ENCODE measurements at places on chromosomes 5 and 9.

DNA sequence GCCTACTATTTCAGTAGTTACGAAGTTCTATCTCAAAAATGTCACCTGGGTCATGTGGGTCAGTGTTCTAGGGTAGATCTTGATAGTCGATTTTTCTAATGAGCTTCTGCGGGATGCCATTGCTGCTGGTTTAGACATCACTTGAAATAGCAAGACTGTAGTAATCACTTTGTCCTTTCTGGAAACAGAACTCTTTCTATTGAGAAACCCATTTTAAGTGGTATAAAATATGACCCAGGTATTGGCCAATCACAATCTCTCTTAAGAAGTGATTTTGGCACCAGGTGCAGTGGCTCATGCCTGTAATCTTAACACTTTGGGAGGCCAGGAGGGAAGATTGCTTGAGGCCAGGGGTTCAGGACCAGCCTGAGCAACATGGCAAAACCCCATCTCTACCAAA, 17.6 kb downstream of the ARRDC3 start:
- DNase-seq = no peak

DNA sequence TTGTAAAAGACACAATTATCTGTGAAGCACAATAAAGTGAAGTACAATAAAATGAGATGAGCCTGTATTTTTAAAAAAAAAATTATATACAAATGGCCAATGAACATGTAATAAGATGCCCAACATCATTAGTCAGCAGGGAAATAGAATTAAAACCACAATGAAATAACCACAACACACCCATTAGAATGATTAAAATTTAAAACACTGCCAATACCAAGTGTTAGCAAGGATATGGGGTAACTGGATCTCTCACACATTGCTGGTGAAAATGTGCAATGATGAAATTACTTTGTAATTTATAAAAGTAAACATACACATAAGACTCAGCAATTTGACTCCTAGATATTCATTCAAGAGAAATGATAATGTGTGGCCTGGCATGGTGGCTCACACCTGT, 62.8 kb downstream of the SHOC1 start:
- DNase-seq = no peak

DNA sequence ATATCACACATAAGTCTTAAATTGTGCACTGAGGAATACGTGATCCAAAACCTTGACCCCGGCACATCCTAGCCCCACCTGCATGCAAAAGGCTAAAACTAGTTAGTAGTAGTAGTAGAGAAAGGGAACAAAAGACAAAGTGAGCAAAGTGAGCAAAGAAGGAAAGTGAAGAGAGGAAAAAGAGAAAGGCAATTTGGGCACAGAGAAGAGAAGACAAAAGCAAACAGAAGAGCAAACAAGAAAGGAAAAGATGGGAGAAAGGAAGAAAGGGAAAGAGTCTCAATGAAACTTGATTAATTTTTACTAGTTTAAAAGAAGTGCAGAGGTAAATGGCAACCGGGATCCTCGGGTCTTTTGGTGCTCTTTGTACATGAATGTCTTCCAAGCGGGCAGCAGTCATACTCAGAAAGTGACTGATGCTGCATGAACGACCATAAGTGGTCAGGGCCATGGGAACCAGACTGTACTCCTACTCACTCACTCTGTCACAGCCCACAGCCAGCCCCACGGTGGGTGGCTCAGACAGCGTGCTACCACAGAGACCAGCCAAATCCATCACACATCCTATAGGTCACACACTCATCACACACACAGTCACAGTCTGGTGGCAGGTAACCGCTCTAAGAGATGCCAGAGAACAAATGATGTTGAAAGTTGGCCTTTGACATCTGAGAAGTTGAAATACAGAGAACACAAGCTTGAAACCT, 203.9 kb downstream of the FBN2 start:
- DNase-seq = no peak

DNA sequence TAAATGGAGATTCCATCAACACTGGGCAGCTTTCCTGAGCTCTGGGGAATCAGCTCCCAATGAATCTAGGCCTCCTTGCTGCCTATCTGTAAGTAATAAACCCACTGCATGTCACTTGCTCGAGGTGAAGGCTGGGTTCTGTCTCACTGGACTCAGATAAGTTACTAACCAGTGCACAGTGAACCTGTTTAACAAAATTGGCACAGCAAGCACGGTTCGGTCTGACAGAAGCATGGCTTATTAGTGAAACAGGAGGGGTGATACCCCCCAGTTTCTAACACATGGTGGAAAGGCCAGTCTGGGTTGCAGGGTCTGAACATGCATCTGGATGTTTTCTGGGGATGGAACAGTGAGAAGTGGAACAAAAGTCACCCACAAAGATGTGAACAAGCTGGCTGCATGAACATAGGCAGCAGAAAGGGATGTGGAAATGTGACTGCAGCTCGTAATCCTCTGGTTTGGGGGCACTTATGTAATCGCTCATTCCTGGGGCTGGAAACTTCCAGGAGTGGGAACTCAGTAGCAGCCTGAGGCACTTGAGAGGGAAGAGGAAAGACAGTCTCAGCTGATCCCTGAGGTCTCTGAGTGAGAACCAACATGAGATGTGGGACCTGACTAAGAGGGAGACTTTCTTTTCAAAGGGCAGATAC, 37.7 kb downstream of the UGT3A2 start:
- no peak for DNase-seq

DNA sequence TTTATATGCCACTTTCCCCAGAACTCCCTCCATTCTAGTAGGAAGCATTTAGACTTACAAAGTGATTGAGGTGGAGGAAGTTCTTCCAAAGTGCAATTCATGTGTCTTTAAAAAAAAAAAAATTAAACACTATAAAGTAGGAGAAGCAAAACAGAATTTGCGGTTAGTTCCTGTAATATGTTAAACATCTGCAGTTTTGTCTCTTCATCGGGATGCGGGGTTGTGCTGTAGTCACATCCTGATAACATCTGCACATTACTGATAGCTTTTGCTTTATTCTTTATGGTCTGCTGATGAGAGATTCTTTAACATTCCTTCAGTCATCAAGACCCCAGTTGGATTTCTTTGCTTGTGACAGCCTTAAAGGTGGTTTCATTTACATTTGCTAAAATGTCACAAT, 694.3 kb downstream of the NR2F1-AS1 start:
- no peak for DNase-seq

GRCh38 chr5:1009359-1010180, 968 bp downstream of the NKD2 start:
- DNase-seq = no peak

DNA sequence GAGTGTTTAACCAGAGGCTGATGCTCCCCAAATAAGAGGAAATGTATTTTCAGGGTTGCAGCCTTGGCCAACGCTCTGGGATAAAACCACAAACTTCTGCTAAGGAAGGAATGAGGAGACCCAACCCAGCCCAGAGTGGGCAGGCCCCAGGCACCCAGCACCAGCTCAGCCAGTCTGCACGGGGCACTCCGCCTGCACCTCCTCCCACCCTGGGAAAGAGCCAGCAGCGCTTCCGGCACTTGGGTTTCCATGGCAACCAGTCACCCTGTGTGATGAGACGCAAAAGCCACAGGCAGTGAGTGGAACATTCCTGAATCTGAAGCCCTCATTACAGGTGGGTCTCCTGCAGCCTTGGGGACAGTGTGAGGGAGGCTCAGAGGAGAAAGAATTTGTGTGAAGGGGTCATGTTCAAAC, 85.2 kb upstream of the ZBTB43 start:
- peak; percentile 80 for DNase-seq

GRCh38 chr5:73199671-73200070, 26.7 kb downstream of the TMEM174 start:
- DNase-seq = no peak

DNA sequence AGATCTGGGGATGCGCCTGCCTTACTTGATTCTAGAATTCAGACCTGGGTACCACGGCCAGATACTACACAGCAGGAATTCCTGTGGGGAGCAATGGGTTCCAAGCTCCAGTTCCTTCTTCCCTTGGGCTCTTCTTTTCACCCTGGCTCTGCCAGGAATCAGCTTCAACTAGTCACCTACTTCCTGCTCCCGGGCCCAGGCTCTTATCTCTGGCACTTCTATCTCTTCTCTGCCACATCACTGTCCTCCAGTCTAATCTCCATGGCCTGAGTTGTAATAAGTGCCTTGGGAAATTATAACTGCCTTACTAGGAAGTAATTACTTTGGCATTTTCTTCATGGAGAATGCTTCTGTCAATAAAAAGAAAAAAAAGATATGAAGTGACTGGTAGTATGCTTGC, 26.2 kb upstream of the SERINC5 start:
- DNase-seq = no peak

- DNase-seq = no peak
Observed at GRCh38 chr5:138472353-138472752, 7.1 kb downstream of the EGR1 start.

DNA sequence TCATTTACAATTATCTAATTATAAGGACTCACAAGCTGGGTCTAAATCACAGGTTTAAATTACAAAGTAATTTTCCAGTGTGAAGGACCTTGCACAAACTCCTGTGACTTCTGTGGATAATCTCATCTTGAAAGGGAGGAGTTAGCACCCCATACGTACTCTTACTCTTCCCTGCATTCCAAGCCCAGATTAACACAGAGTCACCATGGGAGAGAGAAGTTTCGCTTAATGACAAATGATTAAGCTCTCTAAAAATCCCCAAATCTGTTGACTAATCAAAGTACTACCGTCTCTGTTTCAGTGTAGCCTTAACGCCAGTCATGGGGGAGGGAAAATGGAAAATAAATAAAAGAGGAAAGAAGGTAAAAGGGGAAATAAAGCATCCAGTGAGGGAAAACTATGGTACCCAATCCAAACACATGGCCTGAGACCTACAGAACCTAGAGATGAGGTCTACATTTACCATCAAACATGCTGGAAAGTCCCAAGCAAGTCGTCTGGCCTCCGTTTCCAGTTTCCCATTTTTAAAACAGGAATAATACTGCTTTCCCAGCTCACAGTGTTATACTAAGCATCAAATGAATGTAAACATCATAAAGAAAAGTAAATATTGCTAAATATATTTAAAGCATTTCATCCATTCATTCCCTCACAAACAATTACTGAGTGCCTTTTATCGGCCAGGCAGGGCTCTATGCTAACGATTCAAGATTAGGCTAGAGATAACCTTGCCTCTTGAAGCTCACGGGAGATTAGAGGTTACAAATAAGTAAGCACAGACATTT, 63.2 kb downstream of the PCA3 start:
- no peak for DNase-seq

GRCh38 chr5:140273401-140273877, 29.5 kb downstream of the PFDN1 start:
- DNase-seq = no peak

- no peak for DNase-seq
Observed at GRCh38 chr5:108409786-108410185, 27.9 kb upstream of the FBXL17 start.

Data from activated T-cell treated with anti-CD3 and anti-CD28 coated beads for 1 hour (primary cell).